ENCODE measurements at places on chromosomes 7 and 10. TPM values are rescaled to one million over a fixed set of nuclear protein-coding genes. Genes with fewer than 3 reads are reported as not detected.

SUV39H2 gene
- polyA plus RNA-seq = 5.0 TPM

GRCh38 chr10:95500097-95500496, 61.1 kb downstream of the SORBS1 start:
- H3K27ac ChIP-seq = no peak overlapping the region
- no peak for DNase-seq
- H3K4me1 ChIP-seq = peaks cover under 1% of the 10 kb centered on the region

- no peaks in the 10 kb centered on the region for H3K27me3 ChIP-seq
- no peak for DNase-seq
- no peaks in the 10 kb centered on the region for H3K36me3 ChIP-seq
- H3K4me3 ChIP-seq = no peak overlapping the region
- no peaks in the 10 kb centered on the region for H3K4me1 ChIP-seq
Observed at GRCh38 chr7:66894463-66895080, 26.5 kb upstream of the TMEM248 start.

GRCh38 chr7:45574669-45575500, 717 bp downstream of the ADCY1 start:
- H3K4me3 ChIP-seq = no peak overlapping the region
- H3K36me3 ChIP-seq = no peaks in the 10 kb centered on the region
- H3K4me1 ChIP-seq = peaks cover 3% of the 10 kb centered on the region
- no peaks in the 10 kb centered on the region for H3K27me3 ChIP-seq
- DNase-seq = no peak
- H3K27ac ChIP-seq = no peak overlapping the region

All from ovary (tissue), 10 donors.